Posterior vena cava (tissue), 2 donors: ENCODE measurements at places on chromosomes 11 and 22.

DNA sequence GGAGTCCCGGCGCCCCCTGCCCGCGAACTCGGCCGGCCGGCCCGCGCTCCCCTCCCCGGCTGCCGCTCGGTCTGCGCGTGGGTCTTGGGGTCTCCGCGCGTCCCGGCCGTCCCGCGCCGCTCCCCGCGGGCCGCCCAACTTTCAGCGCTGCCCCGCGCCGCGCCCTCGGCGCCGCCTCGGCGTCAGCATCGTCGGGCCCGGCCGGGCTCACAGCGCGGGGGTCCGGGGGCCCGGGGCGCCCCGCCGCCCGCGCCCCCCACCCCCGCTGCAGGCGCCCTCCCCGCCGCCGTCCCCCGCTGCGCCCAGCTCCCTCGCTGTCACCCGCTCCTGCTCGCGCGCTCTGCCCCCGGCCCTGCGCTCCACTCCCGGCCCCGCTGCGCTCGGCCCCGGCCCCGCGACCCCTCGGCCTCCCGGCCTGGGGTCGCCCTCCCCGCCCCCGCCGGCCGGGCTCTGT, at the start of gene KCNJ4:
Gene KCNJ4, minus strand, starts transcription at position 124 of the 454 bp plus-strand sequence. CDS start 27,067 bp downstream, outside the sequence.
- no peak for DNase-seq

GRCh38 chr11:92267968-92268367, 43.4 kb downstream of the FAT3 start:
- DNase-seq = no peak

DNA sequence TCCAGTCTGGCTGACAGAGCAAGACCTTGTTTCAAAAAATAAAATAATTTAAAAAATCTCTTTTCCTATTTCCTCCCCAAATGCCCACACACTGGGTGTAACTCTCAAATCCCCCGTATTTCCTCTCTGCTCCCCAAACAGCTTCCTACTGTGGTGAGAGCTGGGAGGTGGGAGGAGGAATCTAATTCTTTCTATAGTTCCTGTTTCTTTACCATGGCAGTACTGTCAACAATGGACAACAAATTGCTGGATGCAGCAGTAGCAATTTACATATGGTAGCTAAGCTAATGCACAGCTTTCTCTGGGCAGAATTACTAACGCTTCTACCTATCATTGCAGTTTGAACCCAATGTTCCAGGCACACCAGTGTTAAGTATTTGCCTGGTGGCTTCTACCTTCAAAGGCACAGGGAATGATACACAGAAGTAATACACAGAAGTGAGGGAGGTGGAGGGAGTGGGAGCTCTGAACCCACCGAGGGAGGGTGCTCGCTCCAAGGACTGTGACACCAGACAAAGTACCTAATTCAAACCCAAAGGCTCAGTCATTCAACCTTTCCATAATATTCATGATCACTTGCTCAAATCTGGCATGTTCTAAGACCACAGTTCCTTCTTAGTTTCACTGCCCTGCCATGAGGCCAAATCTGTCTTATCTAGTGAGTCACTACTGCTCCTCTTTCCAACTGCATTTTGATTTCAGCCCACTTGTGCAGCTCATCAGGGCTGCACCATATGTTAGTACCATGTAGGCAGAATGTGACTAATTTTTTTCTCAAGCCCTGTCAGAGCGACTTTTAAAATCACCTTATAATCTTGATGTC, 37.9 kb downstream of the CELF1 start:
- DNase-seq = no peak

DNA sequence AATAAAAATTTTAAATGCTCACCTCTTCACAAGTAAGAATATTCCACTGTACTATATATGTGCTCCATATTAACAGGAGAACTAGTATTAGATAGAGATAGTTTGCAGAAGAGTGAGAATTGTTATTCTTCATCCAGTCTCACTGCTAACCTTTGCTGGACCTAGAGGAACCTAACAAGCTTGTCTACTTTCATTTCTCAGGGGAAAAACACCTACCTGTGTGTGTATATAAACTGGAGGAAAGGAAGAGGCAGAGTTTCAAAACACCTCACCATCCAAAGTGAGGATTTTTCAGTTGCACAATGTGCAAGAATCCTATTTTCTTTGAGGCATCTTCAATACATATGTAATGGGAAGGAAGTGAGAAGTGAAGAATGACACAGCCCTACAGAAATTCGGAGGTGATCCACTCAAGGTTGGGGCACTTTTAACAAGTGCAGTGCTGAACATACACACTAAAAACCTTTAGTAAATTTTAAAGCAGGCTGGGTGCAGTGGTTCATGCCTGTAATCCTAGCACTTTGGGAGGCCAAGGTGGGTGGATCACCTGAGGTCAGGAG, 52.4 kb downstream of the SYTL2 start:
- DNase-seq = no peak

- DNase-seq = no peak
These were observed 21.9 kb upstream of the MOB2 start for GRCh38 chr11:1508491-1508891.

DNA sequence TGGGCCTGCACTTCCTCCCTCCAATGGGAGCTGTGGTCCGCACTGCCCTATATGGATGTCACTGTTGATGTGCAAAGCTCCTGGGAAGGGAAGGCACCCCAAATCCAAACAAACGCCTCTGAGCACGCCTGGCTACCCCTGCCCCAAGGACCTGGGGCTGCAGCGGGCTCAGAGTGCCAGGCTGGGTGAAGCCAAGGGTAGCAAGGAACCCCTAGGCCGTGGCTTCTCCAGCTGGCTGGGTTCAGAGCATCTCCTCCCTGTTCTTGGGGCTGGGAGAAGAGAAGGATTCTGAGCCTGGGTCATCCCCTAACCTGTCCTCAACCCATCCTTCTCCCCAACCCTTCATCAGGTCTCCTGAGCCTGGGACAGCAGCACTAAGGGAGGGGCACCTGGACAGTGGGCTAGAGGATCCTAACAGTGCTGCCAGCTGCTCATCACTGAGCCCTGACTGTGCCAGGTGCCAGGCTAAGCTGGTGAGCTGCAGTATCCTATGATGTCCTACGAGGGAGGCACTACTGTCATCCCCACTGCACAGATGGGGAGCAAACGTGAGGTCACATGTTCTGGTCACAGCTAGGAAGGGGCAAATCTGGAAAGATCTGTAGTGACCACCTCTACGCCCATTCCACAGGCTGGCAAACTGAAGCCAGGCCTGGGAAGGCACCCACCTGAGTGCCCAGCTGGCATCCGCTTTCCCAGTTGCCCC, 3.0 kb downstream of the SSTR3 start:
- DNase-seq = peak; percentile 32

DNA sequence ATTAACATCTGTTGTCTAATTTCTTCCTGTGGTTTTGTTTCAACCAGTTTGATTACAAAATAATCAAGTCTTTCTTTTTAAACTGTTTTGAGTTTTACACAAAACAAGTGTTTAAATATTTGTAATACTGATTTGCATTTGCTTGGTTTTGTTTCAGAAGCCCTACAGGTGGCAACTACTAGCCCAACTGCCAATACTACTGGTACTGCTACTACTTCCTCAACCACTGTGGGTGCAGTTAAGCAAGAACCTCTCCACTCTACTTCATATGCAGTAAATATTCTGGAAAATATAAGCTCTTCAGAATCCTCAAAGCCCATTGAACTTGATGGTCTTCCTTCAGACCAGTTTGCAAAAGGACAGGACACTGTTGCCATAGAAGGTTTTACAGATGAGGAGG, 61.1 kb downstream of the QSER1 start:
- DNase-seq = no peak

DNA sequence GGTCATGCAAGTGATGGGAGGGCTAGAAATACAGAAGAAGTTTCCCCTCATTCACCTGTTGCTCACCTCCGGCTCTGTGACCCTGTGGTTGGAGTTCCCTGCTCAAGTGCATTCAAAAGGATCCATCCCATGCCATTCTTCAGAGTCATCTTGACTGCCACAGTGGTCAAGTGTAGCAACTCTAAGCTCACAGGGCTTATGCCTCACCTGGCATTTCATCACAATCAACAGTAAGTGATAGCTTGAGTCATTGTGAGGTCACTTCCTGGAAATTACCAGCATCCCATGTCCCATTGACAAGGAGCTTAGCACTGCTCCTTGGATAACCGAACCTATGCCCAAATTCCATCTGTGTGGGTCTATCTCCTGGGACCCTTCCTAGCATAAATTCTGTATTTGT, 55.6 kb downstream of the OR4C45 start:
- no peak for DNase-seq

DNA sequence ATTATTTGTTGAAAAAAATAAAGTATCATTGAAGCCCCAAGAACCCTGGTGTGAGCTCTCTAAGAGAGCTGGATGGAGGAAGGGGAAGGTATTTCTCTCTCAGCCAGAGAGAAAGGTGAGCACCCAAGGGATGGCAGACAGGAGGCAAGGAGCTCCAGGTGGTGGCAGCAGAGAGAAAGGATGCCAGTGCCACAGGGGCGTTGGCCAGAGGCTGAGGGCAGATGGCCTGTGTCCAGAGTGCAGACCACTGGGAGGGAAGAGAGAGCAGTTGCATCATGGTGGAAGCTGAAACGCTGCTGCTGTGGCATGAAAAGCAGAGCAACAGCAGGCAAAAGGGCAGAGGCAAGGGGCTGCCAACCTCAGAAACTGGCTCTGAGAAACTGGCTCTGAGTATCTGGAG, 8.5 kb downstream of the SPON1 start:
- no peak for DNase-seq

GRCh38 chr11:74282421-74282820, 29.0 kb downstream of the P4HA3 start:
- no peak for DNase-seq

DNA sequence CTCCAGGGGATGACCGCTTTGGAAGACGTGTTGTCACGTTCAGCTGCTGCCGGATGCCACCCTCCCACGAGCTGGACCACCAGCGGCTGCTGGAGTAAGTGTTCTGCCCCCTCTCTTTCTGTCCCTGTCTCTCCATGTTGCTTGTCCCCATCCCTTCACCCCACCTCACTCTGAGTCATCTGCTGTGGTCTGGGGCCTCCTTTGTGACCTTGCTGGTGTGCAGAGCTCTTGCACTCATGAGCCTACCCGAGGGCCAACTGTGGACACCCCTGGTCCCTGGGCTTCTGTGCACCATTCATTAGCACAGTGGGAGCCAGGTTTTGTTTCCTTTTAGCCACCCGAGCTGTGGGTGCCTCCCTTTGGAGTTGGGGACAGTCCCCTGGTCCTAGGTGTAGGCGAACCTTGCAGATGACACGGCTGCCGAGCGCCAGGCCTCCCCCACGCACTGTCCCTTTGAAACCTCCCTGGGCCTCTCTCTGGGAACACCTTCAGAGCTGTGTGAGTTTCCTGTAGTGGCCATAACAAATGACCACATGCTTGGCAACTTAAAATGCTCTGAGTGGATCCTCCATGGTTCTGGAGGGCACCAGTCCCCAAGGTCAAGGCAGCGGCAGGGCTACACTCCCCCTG, 49.8 kb downstream of the ARHGAP8 start:
- no peak for DNase-seq

GRCh38 chr22:36816339-36816635, 548 bp downstream of the PVALB start:
- DNase-seq = no peak

DNA sequence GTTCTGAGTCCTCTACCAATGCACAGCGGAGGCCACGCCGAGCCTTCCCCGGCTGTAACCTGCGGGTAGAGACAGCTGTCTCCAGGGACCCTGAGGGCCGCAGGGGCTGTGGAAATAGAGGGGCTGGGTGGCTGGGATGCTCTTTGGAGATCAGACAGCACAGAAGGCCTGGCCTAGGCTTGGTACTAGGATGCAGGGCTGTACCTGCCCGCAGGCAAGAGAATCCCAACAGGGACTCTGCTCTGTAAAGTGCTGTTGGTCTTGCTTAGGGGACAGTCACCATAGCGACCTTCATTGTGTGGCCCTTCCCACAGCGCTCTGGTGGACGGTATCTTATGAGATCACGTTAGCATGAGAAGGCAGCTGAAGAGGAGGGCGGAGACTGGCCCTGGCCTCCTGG, 11.3 kb upstream of the KCNJ5 start:
- peak; percentile 56 for DNase-seq

DNA sequence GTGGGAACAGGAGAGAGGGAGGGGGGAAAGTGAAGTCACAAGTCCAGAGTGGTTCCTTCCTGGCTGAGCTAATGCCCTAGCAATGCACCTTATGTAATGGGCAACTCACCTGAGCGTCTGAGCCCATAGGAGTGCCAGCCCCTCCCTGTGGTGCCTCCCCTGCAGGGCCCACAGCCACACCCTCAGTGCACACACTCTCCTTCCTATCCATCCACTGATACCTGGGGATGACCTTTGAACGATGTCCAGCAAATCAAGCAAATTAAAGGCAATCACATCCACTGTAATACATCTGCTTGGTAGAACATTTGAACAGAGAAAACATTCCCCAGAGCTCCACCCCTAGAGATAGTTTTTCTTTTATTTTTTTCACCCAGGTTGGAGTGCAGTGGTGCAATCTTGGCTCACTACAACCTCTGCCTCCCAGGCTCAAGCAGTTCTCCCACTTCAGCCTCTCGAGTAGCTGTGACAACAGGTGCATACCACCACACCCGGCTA, 19.6 kb upstream of the MICAL2 start:
- DNase-seq = no peak

DNA sequence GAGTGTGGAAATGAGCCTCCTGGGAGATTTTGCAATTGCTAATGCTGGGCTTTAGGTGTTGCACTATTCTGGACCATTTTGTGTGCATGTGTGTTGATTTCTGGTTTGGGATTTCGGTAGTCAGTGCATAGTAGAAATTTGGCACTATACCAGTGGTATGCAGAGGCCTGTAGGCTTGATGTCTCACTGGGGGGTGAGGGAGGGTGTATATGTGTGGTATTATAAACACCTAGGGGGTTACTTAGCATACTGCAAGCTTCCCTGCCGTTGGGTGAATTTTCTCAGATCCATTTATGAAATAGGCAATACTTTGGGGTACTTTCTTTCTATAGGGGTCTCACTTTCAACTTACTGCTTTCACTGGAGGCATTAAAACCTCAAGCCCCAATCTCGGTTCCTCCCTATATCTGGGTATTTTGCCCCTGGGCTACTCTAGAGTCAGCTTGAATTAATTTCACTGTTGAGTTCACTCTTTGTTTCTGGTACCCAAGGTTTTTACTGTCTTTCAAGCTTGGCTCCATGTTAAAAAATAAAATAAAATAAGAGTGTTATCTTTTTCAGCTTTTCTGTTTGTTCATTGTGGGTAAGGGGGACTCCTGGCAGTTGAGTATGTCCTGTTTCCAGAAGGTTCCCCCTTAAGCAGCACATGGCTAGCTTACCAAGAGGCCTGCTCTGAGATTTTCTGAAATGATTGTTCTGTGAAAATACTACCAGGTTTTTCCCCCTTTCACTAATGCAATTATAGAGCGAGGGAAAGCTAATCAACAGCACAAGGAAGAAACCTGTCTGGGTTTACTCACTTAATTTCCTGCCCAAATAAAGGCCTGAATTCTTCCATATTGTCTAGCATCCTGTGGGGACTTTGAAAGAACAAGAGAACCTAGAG, 45.8 kb downstream of the PPFIBP2 start:
- no peak for DNase-seq
